ENCODE measurements at places on chromosomes 5 and 9. TPM values are rescaled to one million over a fixed set of nuclear protein-coding genes. Genes with fewer than 3 reads are reported as not detected.

Gene GGTA1
- 12.8 TPM for total RNA-seq

DNA sequence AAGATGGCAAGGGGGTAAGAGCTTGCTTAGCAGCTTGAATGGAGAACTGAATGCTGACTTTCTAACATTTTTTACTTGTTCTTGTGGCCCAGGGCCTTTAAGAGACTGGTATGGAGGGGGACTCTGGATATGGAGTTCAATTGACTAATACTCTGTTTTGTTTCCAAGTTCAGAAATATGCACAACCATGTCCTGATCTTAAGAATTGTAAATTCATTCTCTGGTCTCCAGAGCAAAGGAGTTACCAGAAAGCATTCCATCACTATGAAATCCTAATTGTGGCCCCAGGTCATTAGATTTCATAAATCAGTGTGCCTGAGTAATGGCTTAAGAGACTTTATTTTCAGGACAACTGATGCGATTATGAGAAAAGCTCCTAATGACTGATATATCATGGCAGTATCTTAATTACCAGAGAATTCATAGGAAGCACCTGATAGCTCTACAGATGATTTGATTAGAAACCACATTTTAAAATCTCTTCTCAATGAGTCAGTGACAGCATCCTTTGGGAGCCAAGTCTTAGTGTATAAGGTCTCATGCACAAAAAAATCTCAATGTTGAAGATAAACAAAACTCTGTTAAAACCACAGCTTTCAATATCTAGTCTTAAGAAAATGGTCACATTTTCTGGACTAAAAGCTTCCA, 613.6 kb upstream of the KLF4 start:
- no peaks in the 10 kb centered on the region for H3K36me3 ChIP-seq
- no peaks in the 10 kb centered on the region for H3K27me3 ChIP-seq
- no peak overlapping the region for H3K27ac ChIP-seq
- no peak for DNase-seq
- H3K4me3 ChIP-seq: no peak overlapping the region

DNA sequence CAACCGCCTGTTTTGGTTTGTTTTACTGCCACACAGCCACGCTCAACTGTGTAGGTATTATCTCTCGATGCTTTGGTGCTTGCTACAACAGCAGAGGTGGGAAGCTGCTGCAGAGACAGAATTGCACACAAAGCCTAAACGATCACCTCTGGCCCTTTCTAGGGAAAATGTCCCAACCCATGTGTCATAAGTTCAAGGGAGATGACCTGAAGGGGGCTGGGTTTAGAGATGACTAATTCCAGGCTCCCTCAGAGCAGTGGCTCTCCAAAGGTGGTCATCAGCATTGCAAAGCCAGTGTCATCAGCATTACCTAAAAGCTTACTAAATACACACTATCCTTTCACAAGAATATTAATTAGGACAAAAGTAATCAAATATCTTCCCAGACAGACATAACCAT, 10.9 kb downstream of the ZNF622 start:
- H3K27ac ChIP-seq: no peak overlapping the region
- H3K4me3 ChIP-seq: no peak overlapping the region
- no peak for DNase-seq

DNA sequence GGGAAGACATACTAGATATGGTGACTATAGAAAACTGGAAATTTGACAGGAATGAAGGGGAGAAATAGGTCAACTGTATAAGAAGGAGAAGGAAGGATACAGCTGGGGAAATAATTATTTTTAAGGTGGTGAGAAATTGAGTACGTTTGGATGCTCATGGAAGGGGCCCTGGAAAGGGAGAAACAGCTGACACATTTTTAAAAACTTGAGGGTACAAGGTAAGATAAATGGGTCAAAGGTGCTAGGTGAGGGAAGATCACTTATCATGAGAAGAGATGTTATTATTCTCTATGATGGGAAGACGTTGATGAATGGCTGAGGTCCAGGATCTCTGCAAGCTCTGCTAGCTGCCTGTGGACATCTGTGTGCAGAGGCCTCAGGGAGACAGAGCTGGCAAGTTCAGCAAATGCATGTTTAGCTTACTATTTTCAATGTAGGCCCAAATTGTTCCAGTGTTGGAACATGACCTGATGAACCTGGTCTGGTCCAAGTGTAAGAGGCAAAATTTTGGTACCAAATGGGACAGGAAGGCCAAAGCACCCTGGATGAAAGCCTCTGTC, 181.7 kb downstream of the MTRR start:
- no peak overlapping the region for H3K27ac ChIP-seq
- DNase-seq: no peak
- no peaks in the 10 kb centered on the region for H3K4me1 ChIP-seq
- H3K4me3 ChIP-seq: no peak overlapping the region

- no peaks in the 10 kb centered on the region for H3K36me3 ChIP-seq
- H3K4me3 ChIP-seq: no peak overlapping the region
- H3K27me3 ChIP-seq: no peaks in the 10 kb centered on the region
- DNase-seq: no peak
- H3K4me1 ChIP-seq: no peaks in the 10 kb centered on the region
Observed at GRCh38 chr9:70625078-70625477, 210.6 kb upstream of the KLF9 start.
